Posterior cingulate gyrus (tissue), 11 donors: ENCODE measurements at places on chromosomes 2 and 18.

- DNase-seq: no peak
These were observed 135.4 kb downstream of the PTH2R start for GRCh38 chr2:208541989-208542464.

DNA sequence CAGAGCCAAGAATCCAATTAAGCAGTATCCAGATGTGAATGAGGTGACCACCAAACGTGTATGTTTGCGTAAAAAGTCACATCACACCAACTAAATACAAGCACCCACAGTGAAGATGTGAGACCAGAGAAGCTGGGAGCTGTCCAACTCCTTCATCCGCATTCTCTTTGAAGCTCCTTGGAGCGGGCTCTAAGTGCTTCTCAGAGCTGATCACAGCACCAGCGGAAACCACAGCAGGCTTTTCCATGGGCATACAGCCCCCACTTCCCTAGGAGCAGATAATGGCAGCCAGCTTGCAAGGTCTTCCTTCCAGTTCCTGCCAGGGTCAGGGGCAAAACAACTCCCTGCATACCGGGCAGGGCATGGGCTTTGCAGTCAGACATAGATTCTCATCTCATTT is 36.4 kb downstream of the REEP1 start:
- no peak for DNase-seq

DNA sequence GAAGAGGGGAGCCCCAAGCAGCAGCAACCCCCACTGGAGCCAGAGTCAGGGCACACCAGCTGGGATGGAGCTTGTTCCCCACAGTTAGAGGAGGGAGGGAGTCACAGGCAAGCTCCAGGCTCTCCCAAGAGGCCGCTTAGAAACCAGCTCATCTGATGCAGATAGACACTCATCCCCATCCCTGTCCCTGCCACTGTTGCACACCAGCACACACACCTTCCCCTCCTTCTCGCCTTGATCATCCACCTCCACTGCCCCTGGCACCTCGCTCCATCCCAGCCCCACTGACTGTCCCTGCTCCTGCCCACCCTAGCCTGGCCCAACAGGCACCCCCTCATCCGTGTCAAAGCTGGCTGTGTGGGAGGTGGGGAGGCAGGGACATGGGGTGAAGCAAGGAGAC is 1.5 kb upstream of the RUFY4 start:
- no peak for DNase-seq

DNA sequence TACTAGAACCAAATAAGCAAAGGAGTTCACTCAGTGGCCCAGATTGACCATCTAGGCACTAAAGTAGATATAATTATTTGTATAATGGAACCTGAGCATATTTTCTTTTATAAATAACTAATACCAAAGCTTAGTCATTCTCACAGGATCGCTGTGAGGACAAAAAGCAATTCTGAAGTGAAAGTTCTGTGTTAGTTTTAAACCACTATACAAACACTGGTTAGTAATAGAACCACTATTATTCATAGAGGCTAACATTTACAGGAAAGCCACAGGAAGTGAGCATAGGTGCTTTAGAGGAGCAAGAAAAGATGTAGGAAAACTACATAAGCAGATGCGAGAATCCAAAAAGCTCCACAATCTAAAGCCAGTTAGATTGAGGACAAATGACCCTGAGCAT is 364.7 kb downstream of the XIRP2 start:
- DNase-seq: no peak

DNA sequence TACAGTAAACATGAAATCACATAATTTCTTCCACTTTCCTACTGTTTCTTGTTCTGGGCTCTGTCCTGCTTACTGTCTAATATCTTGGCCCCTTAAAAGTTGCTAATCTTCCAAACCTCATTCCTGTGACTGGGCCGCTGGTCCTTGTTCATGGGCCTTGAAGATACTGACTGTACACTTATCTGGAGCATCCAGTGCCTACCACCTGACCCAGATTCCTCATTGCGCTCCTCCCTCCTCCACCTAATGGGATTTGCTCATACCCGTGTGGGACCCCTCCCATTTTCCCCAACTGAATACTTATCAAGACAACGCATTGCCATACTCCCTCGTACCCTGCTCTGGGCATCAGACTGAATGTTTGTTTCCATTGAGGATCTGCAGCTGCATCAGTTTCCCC is 6.1 kb upstream of the IL37 start:
- DNase-seq: no peak

DNA sequence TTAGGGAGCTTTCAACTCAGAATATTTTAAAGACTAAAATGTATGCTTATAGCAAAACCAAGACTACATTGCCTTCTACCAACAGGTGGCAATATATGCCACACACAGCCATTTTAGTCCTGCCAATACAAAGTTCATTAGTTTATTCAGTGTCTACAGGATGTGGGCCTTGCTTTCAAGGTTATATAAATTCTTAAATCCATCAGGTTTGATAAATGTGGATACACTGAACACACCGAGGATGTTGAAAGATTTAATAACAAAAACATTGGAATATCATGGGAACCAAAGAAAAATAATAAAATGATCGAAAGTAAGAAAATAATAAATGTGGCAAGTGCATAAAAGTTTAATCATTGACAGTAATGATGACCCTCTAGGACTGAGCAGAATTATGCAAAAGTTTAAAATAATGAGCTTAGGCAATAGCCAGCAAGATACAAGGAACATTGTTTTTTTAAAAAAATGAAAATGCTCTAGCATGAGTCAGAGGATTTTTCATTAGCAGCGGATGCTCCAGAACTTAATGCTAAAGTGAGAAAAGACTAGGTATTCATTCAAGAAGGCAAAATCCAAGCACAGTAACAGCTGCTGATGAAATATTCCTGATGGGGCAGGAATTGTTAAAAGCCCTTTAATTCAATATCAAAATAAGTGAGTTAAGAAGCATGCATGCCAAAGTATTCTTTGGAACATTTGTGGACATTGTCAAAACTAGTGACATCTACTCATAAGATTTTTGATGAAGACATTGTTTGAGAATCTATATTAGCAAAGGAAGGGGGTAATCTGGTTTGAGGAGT is 14.2 kb downstream of the SCN9A start:
- DNase-seq: no peak

DNA sequence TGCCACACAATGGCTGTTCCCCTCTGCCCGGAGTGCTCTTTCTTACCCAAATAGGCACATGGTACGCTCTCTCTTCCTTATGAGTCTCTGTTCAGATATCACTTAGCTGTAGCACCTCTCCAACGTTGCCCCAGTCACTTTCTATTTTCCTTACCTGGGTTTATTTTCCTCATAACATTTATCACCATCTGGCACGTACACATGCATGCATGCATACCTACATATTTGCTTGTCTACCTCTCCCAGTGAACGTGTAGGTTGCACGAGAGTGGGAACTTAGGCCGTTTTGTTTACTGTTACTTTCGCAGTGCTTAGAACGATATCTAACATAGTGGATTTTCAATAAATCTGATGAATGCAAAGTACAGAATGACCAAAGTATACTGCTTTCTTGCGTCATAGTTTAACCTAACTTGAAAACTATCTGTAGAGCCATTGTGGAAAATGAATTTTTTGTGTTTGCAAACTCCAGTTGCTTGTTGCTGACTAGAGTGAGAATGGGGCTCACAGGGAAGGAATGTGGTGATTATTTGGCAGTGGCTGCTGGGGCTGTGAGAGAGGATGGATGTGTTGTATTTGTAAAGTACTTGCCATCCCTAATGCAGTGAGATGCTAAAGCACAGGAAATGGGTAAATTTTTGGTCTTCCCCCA is 47.1 kb downstream of the ACSL3 start:
- no peak for DNase-seq

- DNase-seq: no peak
These were observed 90.3 kb downstream of the PRPF40A start for GRCh38 chr2:152626911-152627339.

DNA sequence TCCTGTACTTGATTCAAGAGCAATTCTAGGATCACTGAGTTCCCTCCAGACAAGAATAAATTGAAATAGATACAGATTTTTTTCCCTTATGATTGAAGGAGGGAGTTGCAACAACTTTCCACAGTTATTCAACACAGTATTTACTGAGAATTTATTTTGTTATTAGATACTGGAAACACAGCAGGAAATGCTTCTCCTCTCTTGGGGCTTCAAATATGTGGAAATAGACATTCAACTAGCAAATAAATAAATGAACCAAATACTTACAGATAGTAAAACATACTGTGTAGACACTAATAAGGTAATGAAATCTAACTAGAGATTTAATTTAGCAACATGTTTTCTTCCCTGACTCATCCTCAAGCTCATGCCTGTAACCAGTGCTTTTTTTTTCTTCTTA is 169.2 kb downstream of the LNPK start:
- DNase-seq: no peak

GRCh38 chr2:155663265-155663664 is 669.3 kb downstream of the NR4A2 start:
- no peak for DNase-seq

DNA sequence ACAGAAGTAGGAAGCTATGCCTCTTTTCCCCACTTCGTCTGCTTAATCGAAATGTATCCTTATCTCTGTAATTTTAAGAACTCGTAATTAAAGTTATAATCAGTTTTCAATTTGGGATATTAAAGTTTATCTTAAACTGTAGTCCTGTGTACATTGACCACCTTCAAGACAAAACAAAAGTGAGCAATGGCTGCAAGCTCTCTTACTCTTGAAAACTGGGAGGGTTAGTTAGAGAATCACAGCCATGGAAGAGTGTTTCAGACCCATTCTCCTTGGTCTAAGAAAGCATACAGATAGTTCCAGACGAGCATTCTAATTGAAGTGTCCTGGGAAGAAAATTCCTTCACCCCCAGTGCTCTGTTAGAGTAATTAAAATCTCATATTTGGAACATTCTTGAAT is 2.0 kb downstream of the KCMF1 start:
- no peak for DNase-seq

DNA sequence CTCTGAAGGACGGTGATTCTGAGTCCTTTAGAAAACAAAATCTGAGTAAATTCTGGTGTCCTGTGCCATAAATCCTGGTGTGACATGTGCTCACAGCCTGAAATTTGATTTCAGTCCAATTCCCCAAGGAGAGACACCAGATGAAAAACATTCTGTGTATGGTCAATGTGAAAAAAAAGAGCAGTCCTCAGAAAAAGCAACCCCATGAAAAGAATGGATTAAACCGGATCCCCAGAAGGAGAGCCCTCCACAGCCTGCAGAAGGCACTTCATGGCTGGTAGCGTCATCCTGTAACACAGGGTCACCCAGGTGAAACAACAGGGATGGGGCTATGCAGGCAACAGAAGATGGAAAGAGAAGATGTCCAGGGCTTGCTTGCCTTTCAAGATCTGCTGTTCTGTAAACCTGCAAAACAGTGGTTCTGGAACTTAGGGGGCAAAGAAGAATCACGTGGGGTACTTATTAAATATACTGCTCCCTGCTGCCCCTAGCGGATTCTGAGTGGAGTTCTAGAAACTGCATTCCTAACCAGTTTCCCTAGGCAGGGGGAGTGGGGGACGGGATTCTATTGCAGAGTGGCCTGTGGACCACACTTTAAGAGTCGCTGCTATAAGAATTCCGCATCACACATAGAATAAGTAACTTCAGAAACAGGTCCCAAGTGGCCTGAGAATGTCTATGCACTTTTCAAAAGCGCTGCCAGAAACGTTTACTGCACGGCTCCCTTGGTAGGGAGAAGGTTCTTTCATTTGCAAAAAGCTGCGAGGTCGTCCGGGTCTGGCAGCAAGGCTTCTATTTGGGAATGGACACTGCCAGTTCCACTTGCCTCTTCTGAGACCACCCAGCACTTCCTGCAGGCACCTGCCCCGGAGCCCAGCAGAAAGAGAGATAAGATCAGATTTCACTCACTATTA is 118.9 kb upstream of the ARL5A start:
- DNase-seq: no peak
